ENCODE measurements at places on chromosomes 6 and 20. TPM values are rescaled to one million over a fixed set of nuclear protein-coding genes. Genes with fewer than 3 reads are reported as not detected.

The SLC12A5 gene
- not detected for total RNA-seq

DNA sequence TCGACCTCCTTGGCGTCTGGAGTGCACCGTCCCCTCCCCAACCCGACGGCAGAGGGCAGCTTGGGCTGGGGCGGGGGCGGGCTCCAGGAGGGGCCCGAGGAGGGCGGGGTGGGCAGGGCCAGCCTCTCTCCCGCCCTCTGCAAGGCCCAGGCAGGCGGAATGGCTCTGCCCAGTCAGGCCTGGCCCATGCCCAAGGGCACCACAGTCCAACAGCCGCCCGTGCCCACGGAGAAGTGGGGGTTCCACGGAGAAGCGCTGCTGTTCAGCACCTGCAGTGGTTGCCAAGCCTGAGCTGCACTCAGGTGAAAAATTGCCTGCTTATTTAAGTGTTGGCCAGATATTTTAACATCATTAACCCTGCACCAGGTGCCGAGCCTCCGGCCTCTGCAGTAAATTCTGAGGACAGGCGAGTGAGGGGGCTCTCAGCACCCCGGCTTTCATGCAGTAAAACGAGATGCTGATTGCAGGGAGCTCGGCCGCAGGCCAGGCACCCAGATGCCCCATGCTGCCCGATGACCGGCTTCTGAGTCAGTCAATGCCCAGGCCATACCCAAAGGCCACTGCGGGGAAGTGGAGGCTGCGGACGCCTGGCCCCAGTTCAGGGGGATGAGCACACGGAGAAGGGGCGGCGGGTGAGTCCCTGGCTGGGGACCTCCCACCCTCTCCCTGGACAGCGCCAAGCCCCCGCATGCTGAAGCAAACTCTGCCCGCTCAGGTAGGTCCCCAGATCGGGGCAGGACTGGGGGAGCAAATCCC is at the start of gene SRMS:
Gene SRMS, minus strand, starts transcription at position 25 of the 756 bp plus-strand sequence. CDS start 286 bp downstream, outside the sequence.
- H3K27me3 ChIP-seq, result peaks cover under 1% of the 10 kb centered on the region
- H3K4me3 ChIP-seq, result no peak within 1 kb of the TSS
- DNase-seq, result no peak

DNA sequence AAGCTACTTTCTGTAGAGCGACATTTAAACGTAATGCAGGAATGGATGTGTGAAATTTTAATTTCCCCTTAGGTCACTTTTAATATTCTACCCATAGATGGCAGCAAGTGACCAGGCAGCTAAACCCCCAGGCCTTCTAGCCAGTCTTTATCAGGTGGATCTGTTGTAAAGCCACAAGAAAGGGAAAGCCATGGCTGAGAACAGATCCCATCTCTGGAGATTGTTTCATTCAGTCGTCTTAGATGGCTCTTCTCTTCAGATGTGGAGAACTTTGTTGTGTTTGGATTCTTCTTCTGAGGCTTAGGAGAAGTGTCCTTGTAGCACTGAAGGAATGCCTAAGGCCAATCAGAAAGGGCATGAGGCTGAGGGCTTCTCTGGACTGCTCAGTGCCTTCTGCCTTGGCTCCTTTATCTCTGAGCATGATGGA is 15.8 kb upstream of the RNF182 start:
- H3K4me1 ChIP-seq, result no peaks in the 10 kb centered on the region
- H3K27me3 ChIP-seq, result no peaks in the 10 kb centered on the region
- no peak overlapping the region for H3K27ac ChIP-seq
- DNase-seq, result peak; percentile 78

The FBXL4 gene
- 15.1 TPM for total RNA-seq

The COL9A3 gene
- not detected for total RNA-seq

GRCh38 chr6:89678531-89678930 is 40.0 kb upstream of the LYRM2 start:
- H3K4me3 ChIP-seq, result no peak overlapping the region
- H3K4me1 ChIP-seq, result no peaks in the 10 kb centered on the region
- H3K27me3 ChIP-seq, result no peaks in the 10 kb centered on the region

GRCh38 chr6:75422024-75422639 is 71.5 kb downstream of the FILIP1 start:
- H3K27ac ChIP-seq, result no peak overlapping the region
- H3K4me1 ChIP-seq, result no peaks in the 10 kb centered on the region
- H3K36me3 ChIP-seq, result no peaks in the 10 kb centered on the region
- H3K27me3 ChIP-seq, result no peaks in the 10 kb centered on the region
- no peak for DNase-seq

DNA sequence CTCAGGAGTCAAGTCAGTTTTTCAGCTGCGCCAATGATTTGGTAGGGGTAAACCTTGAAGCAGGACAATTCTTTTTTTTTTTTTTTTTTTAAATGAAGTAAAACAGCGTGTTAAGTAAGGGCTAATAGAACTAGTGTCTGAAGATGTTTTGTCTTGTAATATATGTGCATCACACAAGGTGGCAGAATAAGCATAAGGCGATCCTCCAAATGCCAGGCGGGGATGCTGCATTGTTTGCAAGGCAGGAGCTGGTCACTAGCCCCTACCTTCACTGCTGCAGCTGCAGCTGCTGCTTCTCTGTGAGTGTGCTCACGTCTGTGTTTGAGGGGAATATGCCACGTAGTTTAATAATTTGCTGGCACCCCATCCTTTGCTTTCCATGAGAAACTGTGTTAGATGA is 272.7 kb upstream of the MAP3K7 start:
- no peaks in the 10 kb centered on the region for H3K36me3 ChIP-seq
- H3K27ac ChIP-seq, result no peak overlapping the region
- no peak overlapping the region for H3K4me3 ChIP-seq
- DNase-seq, result no peak
- H3K27me3 ChIP-seq, result no peaks in the 10 kb centered on the region

The CCN6 gene
- not detected for total RNA-seq

GRCh38 chr6:68144667-68145066 is 490.4 kb upstream of the ADGRB3 start:
- no peak for DNase-seq
- H3K27ac ChIP-seq, result no peak overlapping the region
- no peaks in the 10 kb centered on the region for H3K27me3 ChIP-seq
- no peaks in the 10 kb centered on the region for H3K4me1 ChIP-seq
- H3K36me3 ChIP-seq, result no peaks in the 10 kb centered on the region
- H3K4me3 ChIP-seq, result no peak overlapping the region

The GTSF1L gene
- total RNA-seq, result not detected

The DLL1 gene
- total RNA-seq, result 6.0 TPM

DNA sequence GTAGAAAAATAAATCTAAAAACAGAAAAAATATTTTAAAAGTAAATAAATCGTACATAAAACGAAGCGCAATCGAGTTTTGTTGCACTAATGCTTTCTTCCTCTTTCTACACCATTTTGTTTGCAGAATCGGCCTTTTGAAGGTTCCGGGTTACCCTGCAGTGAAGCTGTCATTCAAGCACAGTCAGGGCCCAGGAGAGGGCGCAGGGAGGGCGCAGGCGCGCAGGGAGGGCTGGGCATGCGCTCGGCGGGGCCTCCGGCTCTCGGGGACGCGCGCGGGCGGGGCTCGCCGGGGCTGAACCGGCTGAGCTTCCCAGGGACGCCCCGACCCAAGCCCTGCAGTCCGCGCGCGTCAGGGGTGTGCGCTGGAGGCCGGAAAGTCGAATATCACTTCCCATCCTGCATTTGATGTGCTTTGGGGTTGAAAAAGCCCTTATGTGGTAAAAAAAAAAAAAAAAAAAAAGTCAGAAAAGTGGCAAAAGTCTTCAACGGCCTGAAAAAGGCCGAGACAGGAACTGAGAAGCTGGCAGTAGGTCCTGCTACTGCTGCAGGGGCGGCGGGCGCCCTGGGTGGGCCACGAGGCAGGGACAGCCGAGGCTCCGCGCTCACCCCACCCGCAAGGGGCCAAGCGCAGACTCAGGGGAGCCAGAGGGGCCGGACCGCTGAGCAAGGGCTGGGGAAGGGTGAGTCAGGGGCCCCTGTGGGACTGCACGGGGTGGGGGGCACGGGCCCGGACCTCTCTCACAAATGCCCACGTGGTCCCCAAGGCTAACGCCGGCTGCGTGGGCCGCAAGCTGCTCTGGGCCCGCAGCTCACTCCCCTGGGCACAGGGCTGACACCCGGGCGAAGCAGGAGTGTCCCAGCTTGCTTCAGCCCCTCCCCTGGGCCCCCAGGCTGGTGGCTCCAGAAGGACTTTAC is 40.5 kb downstream of the THBS2 start:
- H3K36me3 ChIP-seq, result no peaks in the 10 kb centered on the region
- H3K4me1 ChIP-seq, result peaks cover 9% of the 10 kb centered on the region
- H3K27me3 ChIP-seq, result no peaks in the 10 kb centered on the region
- peak overlapping the region; percentile 28 for H3K4me3 ChIP-seq
- peak; percentile 85 for DNase-seq

The LPIN3 gene
- total RNA-seq, result not detected

GRCh38 chr6:158607411-158608170 is 37.0 kb downstream of the DYNLT1 start:
- H3K27ac ChIP-seq, result no peak overlapping the region
- no peak for DNase-seq
- no peaks in the 10 kb centered on the region for H3K27me3 ChIP-seq
- no peak overlapping the region for H3K4me3 ChIP-seq

The TCP11 gene
- total RNA-seq, result not detected

The ULBP1 gene
- not detected for total RNA-seq

- H3K27me3 ChIP-seq, result peaks cover 8% of the 10 kb centered on the region
- peaks cover 4% of the 10 kb centered on the region for H3K4me1 ChIP-seq
- no peak overlapping the region for H3K4me3 ChIP-seq
- no peak overlapping the region for H3K27ac ChIP-seq
- no peak for DNase-seq
- no peaks in the 10 kb centered on the region for H3K36me3 ChIP-seq
Measured at GRCh38 chr6:150055131-150055530, 13.8 kb downstream of the ULBP3 start.

The NOX3 gene
- not detected for total RNA-seq

DNA sequence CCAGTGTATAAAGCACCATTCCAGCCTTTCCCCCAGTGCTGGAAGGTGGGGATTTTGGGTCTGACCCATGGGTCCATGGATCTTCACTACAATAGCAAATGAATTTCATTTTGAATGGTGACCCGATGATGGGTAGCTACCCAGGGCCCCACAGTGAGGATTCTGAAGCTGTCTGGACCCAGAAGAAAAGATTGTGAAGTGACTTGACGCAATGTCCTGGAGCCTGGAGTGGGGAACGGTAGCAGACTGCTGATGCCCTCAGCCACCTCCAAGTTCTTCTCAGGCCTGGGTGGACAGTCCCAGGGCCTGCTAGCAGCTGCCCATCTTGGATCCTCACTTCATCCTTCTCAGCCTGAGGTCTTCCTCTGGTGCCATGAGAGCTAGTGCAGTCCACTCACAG is 23.4 kb upstream of the SLC32A1 start:
- H3K27me3 ChIP-seq, result peaks cover 4% of the 10 kb centered on the region
- H3K4me3 ChIP-seq, result no peak overlapping the region
- H3K4me1 ChIP-seq, result no peaks in the 10 kb centered on the region
- no peaks in the 10 kb centered on the region for H3K36me3 ChIP-seq
- no peak for DNase-seq

DNA sequence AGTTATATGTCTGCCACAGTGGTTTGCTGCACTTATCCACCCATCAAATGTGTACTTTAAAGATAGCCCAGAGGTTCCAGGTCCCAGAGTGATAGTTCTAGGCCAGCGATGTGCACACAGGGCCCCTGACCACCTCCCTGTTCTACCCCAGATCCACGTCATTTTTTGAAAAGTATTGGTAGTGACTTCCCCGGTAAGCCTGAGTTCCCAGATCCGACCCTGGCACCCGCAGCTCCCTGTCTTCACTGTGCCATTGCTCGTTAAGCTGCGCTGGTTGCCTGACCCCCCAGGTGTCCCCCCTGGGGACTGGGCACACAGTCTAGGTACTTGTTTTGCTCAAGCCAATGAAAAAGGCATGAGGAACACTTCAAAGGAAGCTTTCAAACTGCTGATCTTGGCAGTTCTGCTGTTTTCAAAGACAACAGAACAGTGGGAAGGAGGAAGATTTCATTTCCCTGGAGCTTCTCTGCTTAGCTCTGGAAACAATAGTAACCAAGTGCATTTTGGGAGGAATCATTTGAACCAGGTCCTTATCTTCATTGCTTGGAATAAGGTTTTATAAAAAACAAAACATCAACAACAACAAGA is 116.3 kb upstream of the TAB2 start:
- no peak overlapping the region for H3K27ac ChIP-seq
- DNase-seq, result no peak
- H3K4me3 ChIP-seq, result no peak overlapping the region
- H3K4me1 ChIP-seq, result no peaks in the 10 kb centered on the region

GRCh38 chr20:34680586-34681175 is 3.8 kb upstream of the PIGU start:
- no peak overlapping the region for H3K4me3 ChIP-seq
- H3K27me3 ChIP-seq, result no peaks in the 10 kb centered on the region
- H3K36me3 ChIP-seq, result no peaks in the 10 kb centered on the region
- no peak for DNase-seq
- peaks cover 9% of the 10 kb centered on the region for H3K4me1 ChIP-seq

DNA sequence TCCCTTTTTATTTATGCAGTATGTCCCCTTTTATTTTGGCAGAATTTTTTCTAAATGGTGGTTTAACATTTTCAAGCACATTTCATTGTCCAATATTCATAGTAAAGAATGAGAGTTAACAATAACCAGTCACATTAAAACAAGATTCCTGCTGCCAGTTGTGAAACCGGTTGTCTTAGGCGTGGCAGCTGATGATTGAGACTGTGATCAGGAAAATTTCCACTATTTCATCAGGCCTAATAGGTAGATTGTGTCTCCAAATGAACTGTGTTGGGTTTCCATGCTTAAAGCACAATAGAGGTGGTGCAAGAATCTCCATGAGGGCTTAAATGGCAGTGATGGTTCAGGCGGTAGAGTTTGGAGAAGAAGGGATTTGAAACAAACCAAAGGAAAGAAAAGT is 15.3 kb downstream of the PRDM1 start:
- peak overlapping the region; percentile 80 for H3K4me3 ChIP-seq
- no peaks in the 10 kb centered on the region for H3K27me3 ChIP-seq
- peaks cover 22% of the 10 kb centered on the region for H3K36me3 ChIP-seq
- peak overlapping the region; percentile 68 for H3K27ac ChIP-seq
- no peak for DNase-seq
- H3K4me1 ChIP-seq, result peaks cover 40% of the 10 kb centered on the region

GRCh38 chr6:124430740-124431318 is 531.4 kb upstream of the RNF217 start:
- H3K4me1 ChIP-seq, result no peaks in the 10 kb centered on the region
- no peak for DNase-seq
- no peak overlapping the region for H3K4me3 ChIP-seq
- H3K27ac ChIP-seq, result no peak overlapping the region

GRCh38 chr20:35698298-35699126 is 640 bp downstream of the NFS1 start:
- H3K4me1 ChIP-seq, result peaks cover 12% of the 10 kb centered on the region
- peaks cover 27% of the 10 kb centered on the region for H3K36me3 ChIP-seq
- no peaks in the 10 kb centered on the region for H3K27me3 ChIP-seq
- H3K27ac ChIP-seq, result peak overlapping the region; percentile 74
- DNase-seq, result no peak
